ENCODE measurements at places on chromosomes 5 and 9.

DNA sequence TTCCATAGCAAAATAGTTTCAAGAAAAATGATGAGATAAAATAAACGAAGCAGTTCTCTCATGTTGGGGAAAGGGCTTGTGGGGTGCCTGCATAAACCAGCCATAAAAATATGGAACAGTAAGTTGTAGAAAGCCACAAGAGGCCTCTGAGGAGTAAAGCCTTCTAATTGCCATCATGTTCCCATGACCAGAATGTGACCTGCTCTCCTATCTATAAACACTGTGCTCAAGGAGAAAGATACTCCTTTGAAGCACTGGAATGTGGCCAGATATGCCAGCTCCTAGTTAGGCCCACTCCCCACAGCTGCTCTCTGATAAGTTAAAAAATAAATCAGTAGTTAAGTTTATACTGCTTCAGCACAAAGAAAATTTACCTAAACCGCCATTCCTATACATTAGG is 65.8 kb downstream of the SETX start:
- DNase-seq: no peak

DNA sequence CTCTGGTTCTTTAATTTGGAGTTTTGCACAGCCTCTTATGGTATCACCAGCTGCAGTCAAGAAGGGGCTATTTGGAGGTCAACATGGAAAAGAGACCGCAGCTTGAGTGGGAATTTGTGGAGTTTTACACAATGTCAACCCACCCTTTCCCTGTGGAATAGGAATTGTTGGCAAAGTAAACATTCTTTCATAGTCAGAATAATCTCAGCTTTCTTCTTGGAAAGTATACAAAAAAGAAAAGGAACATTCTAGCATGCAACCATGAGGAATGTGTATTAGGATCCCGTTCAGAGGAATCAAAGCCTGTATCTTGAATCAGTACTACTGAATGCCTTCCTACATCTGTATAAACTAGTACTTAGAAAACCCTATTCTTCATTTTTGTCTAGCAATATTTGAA is 107.6 kb downstream of the LURAP1L start:
- DNase-seq: no peak

DNA sequence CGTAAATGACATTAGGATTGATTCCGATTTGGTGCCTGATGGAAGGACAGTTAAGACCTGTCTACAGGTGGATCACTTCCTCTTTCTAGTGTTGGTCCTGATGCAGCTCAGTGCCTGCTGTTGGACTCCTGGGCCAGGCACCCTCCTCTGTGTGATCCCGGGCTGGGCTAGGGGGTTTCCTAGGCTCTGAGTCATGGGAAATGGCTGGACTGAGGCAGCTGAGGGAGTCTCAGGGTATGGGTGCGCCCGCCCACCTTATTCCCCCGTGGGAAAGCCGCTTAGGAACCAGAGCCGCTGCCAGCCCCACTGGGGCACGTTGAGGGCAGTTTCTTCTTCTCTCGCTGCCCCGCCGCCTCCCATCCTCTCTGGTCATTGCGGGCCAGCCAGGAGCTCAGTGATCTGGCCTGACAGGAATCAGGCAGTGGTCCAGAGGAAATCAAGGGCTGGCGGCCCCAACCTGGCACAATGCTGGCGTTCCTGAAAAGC is 12.9 kb downstream of the TCF7 start:
- no peak for DNase-seq

DNA sequence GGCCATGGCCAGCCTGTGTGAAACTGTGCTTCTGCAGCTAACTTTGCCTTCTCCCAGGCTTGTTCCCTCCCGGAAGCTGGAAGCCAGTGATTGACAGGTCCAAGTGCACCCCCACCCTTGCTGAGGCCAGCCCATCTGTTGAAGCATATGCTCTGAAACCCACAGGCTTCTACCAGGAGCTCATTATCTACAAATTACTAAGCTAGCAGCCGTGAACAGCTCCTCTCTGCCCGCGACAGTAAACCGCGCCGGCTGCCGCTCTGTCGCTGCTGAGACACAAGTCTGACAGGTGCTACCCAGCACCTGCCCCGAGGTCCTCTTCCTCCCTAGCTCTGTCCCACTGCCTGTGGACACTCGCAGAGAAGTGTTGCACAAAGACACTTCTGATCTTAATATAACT is 490.9 kb downstream of the GADD45G start:
- DNase-seq: no peak

GRCh38 chr5:161446655-161447054 is 99.9 kb downstream of the GABRB2 start:
- no peak for DNase-seq

DNA sequence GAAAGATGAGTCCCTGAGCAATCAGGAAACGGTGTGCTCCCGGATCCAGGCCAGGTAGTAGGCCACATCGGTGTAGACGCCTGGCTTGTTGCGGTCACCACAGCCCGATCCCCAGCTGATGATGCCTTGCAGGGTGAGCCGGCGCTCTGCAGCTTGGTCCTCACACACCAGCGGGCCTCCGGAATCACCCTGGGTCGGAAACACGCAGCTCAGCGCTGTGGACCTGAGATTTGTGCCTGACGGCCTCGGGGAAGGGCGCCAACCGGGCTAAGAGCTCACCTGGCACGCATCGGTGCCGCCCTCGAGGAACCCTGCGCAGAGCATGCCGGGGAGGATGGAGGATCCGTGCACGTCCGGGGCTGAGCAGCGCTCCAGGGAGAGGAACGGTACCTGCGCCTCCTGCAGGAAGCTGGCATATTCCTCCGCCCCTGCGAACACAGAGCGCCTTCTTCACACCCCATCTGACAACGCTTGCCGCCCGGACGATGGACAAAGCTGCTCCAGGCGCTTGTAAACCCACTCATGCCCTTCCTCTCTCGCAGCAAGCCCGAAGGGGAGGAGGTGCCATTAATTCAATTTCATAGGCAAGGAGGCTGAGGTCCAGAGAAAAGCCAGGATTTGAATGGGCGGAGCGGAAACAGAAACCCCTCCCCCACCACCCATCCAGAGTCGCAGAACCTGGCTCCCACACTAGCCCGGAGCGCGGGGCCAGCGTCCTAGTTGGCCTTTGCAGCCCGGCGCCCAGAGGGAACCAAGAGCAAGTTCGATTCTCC is 2.0 kb upstream of the PFN3 start:
- DNase-seq: no peak

DNA sequence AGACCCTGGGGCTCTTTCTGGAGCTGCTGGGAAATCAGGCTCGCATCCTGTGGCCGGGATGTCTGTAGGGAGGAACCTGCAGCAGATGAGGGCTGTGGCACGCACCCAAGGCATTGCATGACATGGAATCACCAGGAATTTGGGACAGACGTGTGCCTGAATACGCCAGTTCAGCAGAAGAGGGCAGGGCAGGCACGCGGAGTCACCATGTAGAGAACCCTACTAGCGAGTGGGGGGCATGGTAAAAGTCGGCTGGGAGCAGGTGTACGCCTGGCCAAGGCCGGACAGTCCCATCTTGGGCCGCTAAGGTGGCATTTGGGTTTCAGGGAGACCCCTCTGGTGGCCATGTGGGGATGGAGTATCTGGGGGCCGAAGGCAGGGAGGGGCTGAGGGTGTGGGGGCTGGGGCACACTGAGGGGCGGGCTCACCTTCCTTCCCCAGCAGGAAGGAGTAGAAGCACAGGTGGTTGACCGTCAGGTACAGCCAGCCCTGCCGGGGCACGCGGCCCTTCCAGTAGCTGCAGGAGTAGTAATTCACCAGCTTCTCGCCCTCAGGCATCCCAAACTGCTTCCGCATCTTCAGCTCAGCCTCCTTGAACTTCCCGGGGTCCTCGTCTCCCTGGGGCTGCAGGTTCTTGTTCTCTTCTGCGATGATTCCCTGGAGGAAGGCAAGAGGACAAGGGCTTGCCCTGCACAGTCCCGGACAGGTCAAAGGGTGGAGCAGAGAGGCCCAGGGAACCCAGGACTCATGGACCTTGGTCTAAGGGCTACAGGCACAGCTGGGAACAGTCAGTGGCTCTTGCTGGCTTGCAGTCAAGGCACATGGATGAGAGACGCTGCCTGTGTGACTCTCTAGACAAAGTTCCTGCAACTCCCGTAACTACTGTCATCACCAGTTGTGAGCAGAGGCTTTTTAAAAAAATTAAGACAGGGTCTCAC is 13.5 kb downstream of the TBC1D9B start:
- DNase-seq: no peak

Data from spinal cord (tissue), 10 donors.